Activated CD8-positive, alpha-beta T cell treated with anti-CD3 and anti-CD28 coated beads, Interleukin-2, amount 10 ng/mL, durations not matched to agents 7 days and 5 days (primary cell): ENCODE measurements at places on chromosomes 1 and 21.

DNA sequence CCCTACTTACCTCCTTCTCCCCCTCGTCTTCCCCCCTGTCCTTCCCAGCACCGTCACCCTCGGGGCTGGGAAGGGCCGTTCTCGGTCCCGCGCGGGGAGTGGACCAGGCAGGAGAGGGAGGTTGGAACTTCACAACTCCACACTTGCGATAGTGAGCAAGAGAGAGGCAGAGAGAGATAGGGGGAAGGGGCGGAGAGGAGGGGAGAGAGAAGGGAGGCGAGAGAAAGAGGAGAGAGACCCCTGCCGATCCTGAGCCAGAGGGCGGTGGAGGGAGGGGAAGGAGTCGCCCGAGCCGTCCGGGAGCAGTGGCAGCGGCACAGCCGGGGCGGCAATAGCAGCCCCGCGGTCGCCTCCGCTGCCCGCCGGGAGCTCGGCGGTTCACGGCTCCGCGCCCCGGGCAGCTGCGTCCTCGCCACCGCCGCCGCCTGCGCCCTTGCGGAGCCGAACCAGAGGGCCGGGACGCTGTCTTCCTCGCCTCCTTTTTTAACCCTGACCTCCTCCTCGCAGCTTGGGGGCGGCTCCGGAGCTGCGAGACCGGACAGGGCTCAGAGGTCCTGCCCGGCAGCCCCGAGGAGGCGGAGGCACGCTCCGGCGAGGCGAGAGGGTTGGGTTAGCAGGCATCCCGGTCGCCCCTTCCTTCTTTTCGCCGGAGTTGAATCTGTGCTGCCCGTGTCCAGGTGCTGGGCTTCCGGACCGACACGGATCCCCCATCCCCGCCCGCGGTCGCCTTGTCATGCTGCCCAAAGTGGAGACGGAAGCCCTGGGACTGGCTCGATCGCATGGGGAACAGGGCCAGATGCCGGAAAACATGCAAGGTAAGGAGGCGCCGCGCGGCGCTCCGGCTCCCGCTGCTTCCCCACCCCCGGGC, 11.7 kb downstream of the NR5A2 start:
- peak; percentile 40 for DNase-seq

GRCh38 chr1:18855573-18855972, 3.9 kb downstream of the TAS1R2 start:
- no peak for DNase-seq

DNA sequence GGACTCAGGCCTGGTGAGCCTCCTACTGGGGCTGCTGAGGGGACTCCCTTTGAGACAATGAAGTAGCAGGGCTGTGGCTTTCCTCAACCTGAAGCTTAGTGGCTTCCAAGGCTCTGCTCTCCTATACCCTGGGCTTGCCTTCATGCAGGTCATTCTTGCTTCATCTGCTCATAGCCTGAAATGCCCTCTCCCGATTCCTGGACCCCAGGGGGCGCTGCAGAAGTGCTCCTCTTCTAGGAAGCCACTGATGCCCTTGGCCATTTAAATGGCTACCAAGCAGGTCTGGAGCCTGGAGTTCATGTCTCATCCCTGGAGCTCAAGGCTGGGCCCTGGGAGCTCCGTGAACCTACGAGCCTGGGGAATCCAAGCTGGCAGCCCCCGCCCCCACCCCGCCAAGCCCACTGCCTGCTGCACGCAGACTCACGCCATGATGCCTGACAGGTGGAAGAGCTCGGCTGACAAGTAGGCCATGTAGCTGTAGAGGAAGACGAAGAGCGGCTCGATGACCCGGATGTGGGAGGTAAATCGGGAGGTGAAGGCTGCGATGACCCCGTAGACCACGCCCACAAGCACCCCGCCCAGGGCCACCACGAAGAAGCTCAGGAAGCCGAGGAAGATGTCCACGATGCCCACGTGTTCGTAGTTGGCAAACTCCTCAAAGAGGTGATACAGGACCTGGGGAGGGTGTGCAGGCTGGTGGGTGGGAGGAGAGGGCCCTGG, 45.7 kb downstream of the SLC9A1 start:
- DNase-seq = peak; percentile 49

- no peak for DNase-seq
Observed at GRCh38 chr1:228013935-228014930, 7.4 kb downstream of the WNT3A start.

- DNase-seq = no peak
Observed at GRCh38 chr1:109719337-109719837, 7.3 kb downstream of the GSTM5 start.
